ENCODE measurements at places on chromosomes 12 and 14.

DNA sequence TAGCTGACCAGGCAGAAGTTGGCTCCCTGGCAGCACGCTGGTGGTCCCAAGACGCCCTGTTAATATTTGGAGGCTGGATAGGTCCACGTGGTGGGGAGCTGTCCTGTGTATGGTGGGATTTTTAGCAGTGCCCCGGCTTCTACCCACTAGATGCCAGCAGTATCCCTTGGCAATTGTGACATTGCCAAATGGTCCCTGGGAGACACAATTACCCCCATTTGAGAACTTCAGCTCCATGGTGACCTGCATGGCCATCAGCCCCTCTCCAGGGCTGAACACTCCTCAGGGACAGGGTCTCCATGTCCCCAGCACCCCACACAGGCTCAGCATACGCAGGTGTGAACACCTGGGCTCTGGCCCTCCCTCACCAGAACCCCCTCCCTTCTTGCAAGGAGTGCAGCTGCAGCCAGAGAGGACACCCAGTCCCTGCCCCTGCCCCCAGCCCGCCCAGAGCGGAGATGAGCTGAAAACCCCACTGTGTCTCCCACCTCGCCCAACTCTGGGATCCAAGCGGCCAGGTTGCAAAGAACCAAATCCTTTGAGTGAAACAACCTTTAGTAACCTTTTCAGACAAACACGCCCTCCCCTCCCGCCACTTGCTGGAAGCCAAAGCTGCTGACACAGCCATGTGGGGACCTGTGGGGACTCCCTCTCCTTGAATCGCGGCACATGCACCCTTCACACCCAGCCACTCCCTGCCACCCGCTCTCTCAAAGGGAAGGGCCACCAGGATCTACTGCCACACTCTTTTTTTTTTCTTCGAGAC is 120.4 kb downstream of the CALM1 start:
- no peaks in the 10 kb centered on the region for H3K36me3 ChIP-seq
- no peak overlapping the region for H3K4me3 ChIP-seq
- no peaks in the 10 kb centered on the region for H3K27me3 ChIP-seq
- no peak for DNase-seq
- H3K27ac ChIP-seq, result no peak overlapping the region

GRCh38 chr12:1920436-1920835 is 2.0 kb upstream of the CACNA2D4 start:
- no peak overlapping the region for H3K4me3 ChIP-seq
- H3K27me3 ChIP-seq, result peaks cover 4% of the 10 kb centered on the region
- peaks cover 26% of the 10 kb centered on the region for H3K4me1 ChIP-seq
- no peaks in the 10 kb centered on the region for H3K36me3 ChIP-seq
- H3K27ac ChIP-seq, result no peak overlapping the region
- no peak for DNase-seq

- DNase-seq, result no peak
- H3K4me1 ChIP-seq, result peaks cover 79% of the 10 kb centered on the region
- H3K27me3 ChIP-seq, result no peaks in the 10 kb centered on the region
- peaks cover 61% of the 10 kb centered on the region for H3K36me3 ChIP-seq
Observed at GRCh38 chr12:56677680-56678079, 10.4 kb downstream of the PTGES3 start.

GRCh38 chr12:26770239-26771070 is 62.5 kb downstream of the ITPR2 start:
- H3K27ac ChIP-seq, result no peak overlapping the region
- H3K4me3 ChIP-seq, result no peak overlapping the region
- H3K36me3 ChIP-seq, result peaks cover 48% of the 10 kb centered on the region
- H3K4me1 ChIP-seq, result peaks cover 31% of the 10 kb centered on the region

DNA sequence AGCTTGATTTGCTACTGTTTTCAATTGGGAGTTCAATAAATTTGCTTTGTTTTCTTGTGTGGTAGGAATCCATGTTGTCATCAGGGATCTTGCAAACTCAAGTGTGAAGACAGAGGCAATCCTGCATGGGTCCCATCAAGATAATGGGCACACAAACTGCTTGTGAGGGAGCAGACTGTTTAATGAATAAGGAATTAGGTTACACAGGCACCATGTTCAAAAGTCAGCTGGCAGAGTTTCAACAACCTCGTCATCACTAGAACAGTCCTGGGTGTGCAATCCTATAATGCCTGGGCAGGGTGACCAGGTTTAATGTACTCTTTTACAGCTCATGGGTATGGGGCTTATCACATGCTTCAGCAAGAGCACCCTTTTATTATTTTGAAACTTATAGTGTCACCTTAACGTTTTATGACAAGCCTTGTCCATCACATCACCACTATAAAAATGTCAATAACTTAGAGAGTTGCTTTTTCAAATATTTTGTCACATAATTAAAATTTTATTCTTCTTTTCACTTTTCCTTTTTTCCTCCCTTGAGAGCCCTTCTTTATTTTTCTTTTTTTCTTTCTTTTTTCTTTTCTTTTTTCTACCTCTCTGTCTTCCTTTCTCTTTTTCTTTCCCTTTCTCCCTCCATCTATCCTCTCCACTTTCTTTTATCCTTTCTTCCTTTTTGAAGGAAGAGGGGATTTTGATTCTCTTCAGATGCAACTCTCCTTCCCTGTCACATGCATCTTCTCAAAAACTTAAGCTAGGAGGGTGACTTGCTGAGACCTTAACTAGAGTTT is 252.2 kb upstream of the ATP2B1 start:
- DNase-seq, result peak; percentile 16
- peaks cover 32% of the 10 kb centered on the region for H3K4me1 ChIP-seq
- peak overlapping the region; percentile 62 for H3K27ac ChIP-seq

DNA sequence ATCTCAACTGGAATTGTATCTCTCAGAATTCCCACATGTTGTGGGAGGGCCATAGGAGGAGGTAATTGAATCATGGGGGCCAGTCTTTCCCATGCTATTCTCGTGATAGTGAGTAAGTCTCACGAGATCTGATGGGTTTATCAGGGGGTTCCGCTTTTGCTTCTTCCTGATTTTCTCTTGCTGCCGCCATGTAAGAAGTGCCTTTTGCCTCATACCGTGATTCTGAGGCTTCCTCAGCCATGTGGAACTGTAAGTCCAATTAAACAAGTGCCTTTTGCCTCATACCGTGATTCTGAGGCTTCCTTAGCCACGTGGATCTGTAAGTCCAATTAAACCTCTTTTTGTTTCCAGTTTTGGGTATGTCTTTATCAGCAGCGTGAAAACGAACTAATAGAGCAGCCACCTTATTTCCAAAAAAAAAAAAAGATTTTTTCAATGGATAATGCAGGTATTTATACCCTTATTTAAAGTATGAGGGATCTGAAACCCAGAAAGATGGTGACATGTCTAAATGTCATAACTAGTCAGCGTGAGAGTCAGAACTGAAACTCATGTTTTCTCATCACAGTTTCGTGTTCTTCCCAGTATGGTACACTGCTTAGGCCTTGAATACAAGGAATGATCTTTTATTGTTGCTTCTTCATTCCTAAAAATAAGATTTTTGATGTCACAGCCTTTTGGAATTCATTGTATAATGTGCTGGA is 89.6 kb downstream of the ERC1 start:
- H3K4me1 ChIP-seq, result peaks cover 9% of the 10 kb centered on the region
- H3K36me3 ChIP-seq, result no peaks in the 10 kb centered on the region
- DNase-seq, result no peak
- no peaks in the 10 kb centered on the region for H3K27me3 ChIP-seq
- H3K27ac ChIP-seq, result no peak overlapping the region

GRCh38 chr12:106953352-106954250 is 2.1 kb upstream of the TMEM263 start:
- H3K4me3 ChIP-seq, result no peak overlapping the region
- no peaks in the 10 kb centered on the region for H3K27me3 ChIP-seq
- H3K27ac ChIP-seq, result no peak overlapping the region
- DNase-seq, result no peak
- peaks cover 25% of the 10 kb centered on the region for H3K4me1 ChIP-seq

- DNase-seq, result no peak
- H3K4me1 ChIP-seq, result no peaks in the 10 kb centered on the region
- no peak overlapping the region for H3K27ac ChIP-seq
- no peaks in the 10 kb centered on the region for H3K27me3 ChIP-seq
- H3K4me3 ChIP-seq, result no peak overlapping the region
Observed at GRCh38 chr12:75662511-75663159, 151.2 kb upstream of the KRR1 start.

GRCh38 chr12:51820526-51821439 is 27.7 kb downstream of the FIGNL2 start:
- H3K27ac ChIP-seq, result peak overlapping the region; percentile 59
- peaks cover 20% of the 10 kb centered on the region for H3K4me1 ChIP-seq
- peaks cover 4% of the 10 kb centered on the region for H3K27me3 ChIP-seq
- DNase-seq, result peak; percentile 86
